CD8-positive, alpha-beta memory T cell (primary cell): ENCODE measurements at places on chromosomes 5 and 9. TPM values are rescaled to one million over a fixed set of nuclear protein-coding genes. Genes with fewer than 3 reads are reported as not detected.

DNA sequence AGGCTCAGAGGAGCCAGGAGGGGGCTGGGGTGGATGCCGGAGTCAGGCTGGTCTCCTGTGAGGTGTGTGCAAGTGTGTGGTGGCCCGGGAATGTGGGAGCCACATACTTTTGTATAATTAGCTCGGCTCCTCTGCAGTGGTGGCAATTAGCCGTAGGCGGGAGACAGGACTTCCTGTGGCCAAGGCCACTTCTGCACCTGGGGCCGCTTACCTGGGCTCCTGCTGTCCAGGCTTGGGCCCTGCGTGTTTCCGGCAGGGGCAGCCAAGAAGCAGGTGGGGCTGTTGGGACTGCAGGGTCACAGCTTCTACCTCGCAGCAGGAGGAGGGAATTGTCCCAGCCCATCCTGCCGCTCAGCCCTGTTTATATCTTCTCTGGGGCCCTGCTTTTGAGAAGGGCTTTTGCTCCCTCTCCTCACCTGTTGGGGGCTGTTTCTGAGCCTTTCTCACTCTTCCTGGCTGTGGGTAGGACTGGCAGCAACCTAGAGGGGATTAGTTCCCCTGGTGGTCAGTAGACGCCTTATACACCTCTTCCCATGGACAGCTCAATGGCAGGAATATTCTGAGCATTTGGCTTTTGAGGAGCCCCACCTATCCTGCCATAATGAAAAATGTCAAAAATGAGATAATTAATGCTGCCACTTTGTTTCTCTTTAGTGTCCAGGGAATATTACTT lies 145.4 kb upstream of the PITX1 start:
- H3K36me3 ChIP-seq, result no peaks in the 10 kb centered on the region
- DNase-seq, result no peak
- no peak overlapping the region for H3K4me3 ChIP-seq
- no peak overlapping the region for H3K27ac ChIP-seq
- H3K27me3 ChIP-seq, result no peaks in the 10 kb centered on the region

GRCh38 chr5:151318850-151319732 lies 15.5 kb upstream of the SLC36A3 start:
- no peak for DNase-seq
- no peaks in the 10 kb centered on the region for H3K27me3 ChIP-seq
- H3K27ac ChIP-seq, result no peak overlapping the region
- no peaks in the 10 kb centered on the region for H3K4me1 ChIP-seq
- H3K36me3 ChIP-seq, result no peaks in the 10 kb centered on the region

DNA sequence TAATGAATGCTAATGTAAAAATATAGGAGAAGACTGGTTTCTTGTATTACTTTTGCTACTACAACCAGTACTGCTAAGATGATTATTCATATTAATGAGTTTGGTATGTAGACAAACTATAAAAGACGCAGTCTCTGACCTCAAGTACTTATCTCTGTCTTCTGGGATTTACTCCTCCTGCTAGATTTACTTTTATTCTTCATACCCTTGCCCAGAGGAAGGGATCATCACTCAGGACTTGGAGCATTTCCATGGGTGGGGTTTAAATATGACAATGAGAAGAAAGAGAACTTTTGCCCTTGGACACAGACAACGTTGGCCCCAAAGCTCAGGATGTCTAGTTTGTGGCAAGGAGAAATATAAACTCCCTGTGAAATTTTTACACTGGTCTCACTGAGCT lies 126.1 kb downstream of the BNC2 start:
- H3K4me1 ChIP-seq, result no peaks in the 10 kb centered on the region
- no peak overlapping the region for H3K27ac ChIP-seq
- no peak for DNase-seq
- H3K4me3 ChIP-seq, result no peak overlapping the region
- H3K27me3 ChIP-seq, result no peaks in the 10 kb centered on the region

- no peak overlapping the region for H3K27ac ChIP-seq
- H3K4me1 ChIP-seq, result no peaks in the 10 kb centered on the region
- no peak for DNase-seq
These were observed 73.9 kb downstream of the RORB start for GRCh38 chr9:74570879-74571512.

DNA sequence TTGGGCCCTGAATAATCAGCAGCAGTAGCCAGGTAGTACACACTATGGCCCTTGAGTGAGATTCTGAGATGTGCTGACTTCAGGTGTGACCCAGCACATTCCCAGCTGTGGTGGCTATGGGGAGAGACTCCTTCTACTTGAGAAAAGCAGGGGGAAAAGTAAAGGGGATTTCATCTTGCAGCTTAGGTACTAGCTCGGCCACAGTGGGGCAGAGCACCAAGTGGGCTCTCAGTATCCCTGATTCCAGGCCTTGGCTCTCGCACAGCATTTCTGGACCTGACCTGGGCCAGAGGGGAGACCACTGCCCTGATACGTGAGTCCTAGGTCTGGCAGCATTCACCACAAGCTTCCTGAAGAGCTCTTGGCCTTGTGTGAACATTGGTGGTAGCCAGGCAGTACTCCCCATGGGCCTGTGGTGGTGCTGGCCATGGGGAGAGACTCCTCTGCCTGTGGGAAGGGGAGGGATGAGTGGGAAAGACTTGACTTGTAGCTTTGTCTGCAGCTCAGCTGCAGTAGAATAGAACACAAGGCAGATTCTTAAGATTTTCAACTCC lies 27.6 kb downstream of the PTGS1 start:
- DNase-seq, result no peak
- H3K4me3 ChIP-seq, result no peak overlapping the region
- no peaks in the 10 kb centered on the region for H3K36me3 ChIP-seq

DNA sequence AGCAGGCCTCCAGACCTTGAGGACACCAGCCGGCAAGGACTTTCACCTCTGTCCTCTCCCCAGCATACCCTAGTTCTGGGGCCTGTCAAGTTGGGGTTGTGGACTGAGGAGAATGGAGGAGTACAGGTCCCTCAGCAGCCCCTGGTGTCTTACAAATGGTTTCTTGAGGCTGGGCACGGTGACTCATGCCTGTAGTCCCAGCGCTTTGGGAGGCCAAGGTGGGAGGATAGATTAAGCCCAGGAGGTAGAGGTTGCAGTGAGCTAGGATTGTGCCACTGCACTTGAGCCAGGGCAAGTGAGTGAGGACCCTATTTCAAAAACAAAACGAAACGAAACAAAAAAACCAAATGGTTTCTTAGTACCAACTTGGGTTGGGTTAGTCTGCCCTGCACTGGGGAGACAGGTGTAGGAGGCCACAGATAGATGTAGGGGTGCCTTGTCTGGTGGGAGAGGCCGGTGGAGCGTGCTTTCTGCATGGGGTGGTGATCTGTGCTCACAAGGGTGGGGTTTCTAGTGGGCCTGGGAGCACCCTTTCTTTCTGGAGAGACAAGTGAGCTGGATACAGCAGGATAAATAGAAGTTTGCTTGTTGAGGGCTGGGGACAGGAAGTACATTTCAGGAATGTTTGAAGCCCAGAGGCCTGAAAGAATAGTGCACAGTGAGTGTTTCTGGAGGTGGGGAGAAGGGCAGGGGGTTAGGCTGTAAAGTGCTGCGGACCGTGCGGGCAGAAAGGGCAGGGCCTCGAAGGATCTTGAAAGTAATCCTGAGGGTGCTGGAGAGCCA lies 37.7 kb upstream of the PSD2 start:
- no peak for DNase-seq
- no peak overlapping the region for H3K4me3 ChIP-seq
- no peaks in the 10 kb centered on the region for H3K36me3 ChIP-seq
- H3K4me1 ChIP-seq, result peaks cover 10% of the 10 kb centered on the region

DNA sequence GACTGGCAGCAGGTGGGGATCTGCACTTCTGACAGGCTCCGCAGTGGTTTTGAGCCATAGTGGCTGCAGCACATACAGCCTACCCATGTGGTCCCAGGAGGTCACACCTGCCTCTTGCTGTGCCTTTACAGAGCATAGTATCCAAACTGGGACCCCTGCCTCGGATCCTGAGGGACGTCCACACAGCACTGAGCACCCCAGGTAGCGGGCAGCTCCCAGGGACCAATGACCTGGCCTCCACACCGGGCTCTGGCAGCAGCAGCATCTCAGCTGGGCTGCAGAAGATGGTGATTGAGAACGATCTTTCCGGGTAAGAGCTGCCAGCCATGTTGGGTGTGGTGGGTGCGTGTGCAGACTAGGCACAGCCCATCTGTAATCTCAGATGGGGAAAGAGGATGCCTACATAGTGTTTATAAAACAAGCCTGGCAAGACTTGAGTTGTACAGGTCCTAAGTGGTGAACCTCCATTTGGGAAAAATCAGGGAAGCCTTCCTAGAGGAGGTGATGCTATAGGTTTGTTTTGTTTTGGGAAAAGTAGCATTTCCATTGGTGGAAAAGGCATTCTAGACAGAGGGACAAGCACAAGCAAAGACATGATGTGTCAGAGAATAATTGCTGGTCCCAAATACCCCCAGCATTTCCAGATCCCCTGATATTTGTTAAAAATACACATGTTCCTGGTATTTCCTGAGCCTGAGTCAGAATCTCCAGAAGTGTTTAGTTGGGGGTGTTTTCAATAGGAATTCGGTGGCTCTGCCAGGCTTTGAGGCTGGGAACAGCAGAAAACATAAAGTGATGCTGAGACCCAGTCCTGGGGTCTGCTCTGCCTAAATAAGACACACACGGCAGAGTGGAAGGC lies 119.2 kb downstream of the DAB2IP start:
- H3K27ac ChIP-seq, result no peak overlapping the region
- no peaks in the 10 kb centered on the region for H3K27me3 ChIP-seq
- no peak overlapping the region for H3K4me3 ChIP-seq
- DNase-seq, result no peak

- H3K27ac ChIP-seq, result no peak overlapping the region
- H3K4me1 ChIP-seq, result no peaks in the 10 kb centered on the region
- no peaks in the 10 kb centered on the region for H3K27me3 ChIP-seq
- no peak for DNase-seq
- H3K4me3 ChIP-seq, result no peak overlapping the region
These were observed 68.8 kb downstream of the YIPF5 start for GRCh38 chr5:144101616-144102015.

RPS14 gene
- 6,416 TPM for polyA plus RNA-seq
